ENCODE measurements at places on chromosomes 3 and 15. TPM values are rescaled to one million over a fixed set of nuclear protein-coding genes. Genes with fewer than 3 reads are reported as not detected.

- H3K36me3 ChIP-seq: peaks cover 10% of the 10 kb centered on the region
- H3K4me3 ChIP-seq: no peak overlapping the region
- H3K27ac ChIP-seq: peak overlapping the region; percentile 31
- DNase-seq: no peak
- no peaks in the 10 kb centered on the region for H3K27me3 ChIP-seq
Measured at GRCh38 chr3:45567730-45568172, 26.8 kb upstream of the LIMD1 start.

DNA sequence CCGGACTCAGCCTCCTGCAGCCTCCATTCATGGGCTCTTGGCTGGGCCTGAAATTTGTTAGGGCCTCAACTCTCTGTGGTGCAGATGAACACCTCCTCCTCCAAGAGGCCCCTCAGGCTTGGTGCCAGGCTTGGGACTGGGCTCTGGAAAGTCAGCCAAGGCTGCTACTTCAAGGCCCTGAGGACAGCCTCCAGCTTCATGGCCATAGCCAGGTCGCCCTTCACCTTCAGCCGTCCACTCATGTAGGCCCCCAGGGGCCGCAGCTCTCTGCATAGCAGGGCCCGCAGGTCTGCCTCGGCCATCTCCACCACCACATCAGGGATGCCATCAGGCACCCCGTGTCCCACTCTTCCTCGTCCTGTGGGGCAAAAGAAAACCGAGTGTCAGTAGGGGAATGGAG lies 8.3 kb downstream of the STOML1 start:
- H3K4me3 ChIP-seq: no peak overlapping the region
- no peak for DNase-seq
- H3K27ac ChIP-seq: no peak overlapping the region
- peaks cover 15% of the 10 kb centered on the region for H3K4me1 ChIP-seq
- H3K36me3 ChIP-seq: no peaks in the 10 kb centered on the region
- H3K27me3 ChIP-seq: peaks cover 6% of the 10 kb centered on the region

DNA sequence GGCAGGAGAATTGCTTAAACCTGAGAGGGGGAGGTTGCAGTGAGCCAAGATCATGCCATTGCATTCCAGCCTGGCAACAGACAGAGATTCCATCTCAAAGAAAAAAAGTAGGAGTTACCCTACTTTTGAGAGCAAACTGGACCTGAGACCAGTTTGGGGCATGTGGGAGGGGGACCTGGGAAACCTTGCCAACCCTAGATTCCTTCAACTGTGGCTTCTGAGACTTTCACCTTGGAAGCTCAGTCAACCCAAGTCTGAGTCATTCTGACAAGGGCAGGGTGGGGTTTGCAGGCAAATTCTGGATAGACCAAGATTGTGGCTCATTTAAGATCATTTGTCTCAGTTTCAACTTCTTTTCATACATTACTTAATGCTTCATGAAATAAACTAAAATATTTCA lies 23.8 kb upstream of the SIAH2 start:
- no peak overlapping the region for H3K27ac ChIP-seq
- peaks cover 19% of the 10 kb centered on the region for H3K4me1 ChIP-seq
- no peak for DNase-seq
- no peaks in the 10 kb centered on the region for H3K36me3 ChIP-seq
- H3K4me3 ChIP-seq: no peak overlapping the region
- H3K27me3 ChIP-seq: peaks cover 11% of the 10 kb centered on the region

DNA sequence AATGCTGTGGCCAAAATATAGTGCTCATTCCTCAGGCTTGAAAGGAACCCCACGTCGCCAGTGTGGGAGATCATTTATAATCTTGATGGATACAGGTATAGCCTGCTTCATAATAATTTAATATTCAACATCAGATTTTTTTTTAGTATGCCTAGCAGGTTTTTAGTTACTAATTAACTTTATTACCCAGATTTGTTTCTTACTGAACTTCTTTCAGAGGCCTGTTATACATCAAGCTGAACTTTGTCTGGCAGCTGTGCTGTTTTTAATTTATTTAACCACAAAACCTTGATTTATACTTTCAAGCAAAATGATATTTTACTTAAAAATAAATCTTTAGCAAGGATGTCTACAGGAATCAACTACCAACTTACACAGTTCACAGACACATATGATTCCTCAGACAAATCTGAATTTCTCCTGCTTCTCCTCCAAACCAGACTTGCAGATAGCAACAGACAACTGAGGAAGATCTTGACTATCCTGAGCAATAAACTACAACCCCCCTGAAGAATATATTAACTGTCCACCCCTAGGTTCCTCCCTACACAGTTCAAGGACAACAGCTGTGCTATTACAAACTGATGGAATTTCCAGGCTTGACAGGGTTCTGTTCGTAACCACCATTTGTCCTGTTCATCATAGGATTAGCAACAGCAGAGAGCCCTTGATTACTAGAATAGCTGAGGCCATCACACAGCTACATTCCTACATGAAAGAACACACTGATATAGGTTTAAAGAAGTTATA lies 610 bp downstream of the MAP4 start:
- H3K4me1 ChIP-seq: peaks cover 53% of the 10 kb centered on the region
- no peak overlapping the region for H3K4me3 ChIP-seq
- no peaks in the 10 kb centered on the region for H3K27me3 ChIP-seq
- no peak for DNase-seq
- no peak overlapping the region for H3K27ac ChIP-seq
- peaks cover 2% of the 10 kb centered on the region for H3K36me3 ChIP-seq

DNA sequence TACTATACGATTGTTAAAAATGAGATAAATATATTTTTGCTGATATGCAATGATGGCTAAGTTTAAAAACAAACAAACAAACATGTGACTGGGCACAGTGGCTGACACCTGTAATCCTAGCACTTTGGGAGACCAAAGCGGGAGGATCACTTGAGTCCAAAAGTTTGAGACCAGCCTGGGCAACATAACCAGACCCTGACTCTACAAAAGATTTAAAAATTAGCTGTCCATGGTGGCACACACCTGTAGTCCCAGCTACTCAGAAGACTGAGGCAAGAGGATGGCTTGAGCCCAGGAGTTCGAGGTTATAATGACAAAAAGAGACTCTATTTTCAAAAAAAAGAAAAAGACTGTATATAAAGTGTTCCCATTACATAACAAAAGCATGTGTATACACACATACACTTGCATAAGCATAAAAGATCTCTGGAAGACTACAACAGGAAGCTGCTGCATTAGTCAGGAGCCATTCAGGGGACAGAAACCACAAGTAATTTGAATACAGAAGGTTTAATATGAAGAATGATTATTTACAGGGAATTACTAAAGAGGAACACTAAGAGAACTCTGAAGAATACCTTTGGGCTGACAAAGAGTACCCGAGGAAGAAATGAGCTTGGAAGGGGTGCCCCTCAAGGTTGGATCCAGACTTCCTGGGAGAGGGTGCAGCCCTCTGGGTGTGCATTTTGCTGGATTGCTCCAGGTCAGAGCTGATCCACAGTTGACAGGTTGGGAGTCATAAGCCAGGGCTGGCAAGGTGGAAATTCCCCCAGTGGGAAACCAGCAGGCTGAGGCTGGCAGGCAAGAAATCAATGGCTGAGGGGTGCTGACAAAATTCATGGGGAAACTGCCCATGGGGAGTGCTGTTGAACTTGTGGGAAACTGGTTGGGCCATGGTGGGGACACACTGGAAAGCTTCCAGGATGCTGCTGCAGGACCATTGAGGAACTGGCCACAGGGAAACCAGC lies 9.3 kb upstream of the TM4SF18 start:
- no peak overlapping the region for H3K27ac ChIP-seq
- DNase-seq: no peak
- H3K4me3 ChIP-seq: no peak overlapping the region
- no peaks in the 10 kb centered on the region for H3K4me1 ChIP-seq
- H3K27me3 ChIP-seq: peaks cover 21% of the 10 kb centered on the region

DNA sequence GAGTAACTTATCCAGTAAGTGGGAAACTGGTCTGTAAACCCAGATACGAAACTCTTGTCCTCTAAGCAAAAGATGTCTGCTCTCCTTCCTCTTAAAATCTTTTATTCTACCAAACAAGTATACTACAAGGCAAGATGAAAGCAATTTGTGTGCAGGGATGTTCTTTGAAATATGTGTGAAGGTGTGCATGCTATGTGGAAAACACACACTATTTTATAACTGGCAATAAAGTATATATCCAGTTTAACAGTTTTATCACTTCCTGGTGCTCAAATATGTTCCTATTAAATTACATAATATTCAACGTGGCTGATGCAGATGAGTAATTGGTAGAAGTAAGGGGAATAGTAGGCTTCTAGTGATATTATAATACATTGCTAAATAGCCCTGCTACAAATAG lies 566.5 kb downstream of the ROBO2 start:
- H3K36me3 ChIP-seq: peaks cover 8% of the 10 kb centered on the region
- H3K27me3 ChIP-seq: no peaks in the 10 kb centered on the region
- no peak for DNase-seq
- H3K4me3 ChIP-seq: no peak overlapping the region
- H3K4me1 ChIP-seq: no peaks in the 10 kb centered on the region

DNA sequence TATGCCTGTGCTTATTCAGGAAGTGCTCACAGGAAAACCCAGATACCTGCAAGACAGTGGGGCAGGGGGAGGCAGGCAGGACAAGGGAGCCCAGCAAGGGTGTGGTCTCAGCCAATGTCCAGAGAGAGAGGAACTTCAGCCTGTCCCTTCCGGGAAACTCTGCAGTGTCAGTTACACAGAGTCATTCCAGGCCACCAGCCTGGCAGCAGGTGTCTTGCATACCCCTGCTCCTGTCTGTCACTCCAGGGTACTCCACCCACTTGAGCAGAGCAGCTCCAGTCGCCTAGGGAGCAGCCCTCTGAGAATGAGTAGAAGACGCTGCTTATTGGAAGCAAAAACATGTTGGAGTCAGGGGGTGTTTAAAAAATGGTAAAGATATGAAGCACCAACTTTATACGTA lies 431.2 kb upstream of the RGMA start:
- H3K4me1 ChIP-seq: no peaks in the 10 kb centered on the region
- no peak for DNase-seq
- H3K4me3 ChIP-seq: no peak overlapping the region

DNA sequence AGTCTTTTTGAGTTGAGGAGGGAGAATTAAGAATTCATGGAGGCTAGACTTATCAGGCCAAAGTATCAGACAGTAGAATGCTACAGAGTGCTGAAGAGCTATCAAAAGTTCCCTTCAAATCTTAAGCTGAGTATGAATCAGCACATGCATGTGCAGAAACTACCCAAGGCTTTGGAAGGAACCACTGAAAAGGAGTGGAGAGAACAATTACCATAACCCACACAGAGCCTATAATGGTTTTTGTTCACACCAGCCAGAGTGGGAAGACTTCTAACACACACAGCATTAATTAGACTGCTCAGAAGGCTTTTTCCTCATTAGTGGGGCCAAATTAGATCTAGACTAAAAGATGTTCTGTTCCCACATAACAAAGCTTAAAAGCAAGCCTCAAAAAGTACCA lies 83.7 kb upstream of the SLC6A11 start:
- no peak overlapping the region for H3K27ac ChIP-seq
- DNase-seq: no peak

Gene CLN6
- total RNA-seq: 71.3 TPM

DNA sequence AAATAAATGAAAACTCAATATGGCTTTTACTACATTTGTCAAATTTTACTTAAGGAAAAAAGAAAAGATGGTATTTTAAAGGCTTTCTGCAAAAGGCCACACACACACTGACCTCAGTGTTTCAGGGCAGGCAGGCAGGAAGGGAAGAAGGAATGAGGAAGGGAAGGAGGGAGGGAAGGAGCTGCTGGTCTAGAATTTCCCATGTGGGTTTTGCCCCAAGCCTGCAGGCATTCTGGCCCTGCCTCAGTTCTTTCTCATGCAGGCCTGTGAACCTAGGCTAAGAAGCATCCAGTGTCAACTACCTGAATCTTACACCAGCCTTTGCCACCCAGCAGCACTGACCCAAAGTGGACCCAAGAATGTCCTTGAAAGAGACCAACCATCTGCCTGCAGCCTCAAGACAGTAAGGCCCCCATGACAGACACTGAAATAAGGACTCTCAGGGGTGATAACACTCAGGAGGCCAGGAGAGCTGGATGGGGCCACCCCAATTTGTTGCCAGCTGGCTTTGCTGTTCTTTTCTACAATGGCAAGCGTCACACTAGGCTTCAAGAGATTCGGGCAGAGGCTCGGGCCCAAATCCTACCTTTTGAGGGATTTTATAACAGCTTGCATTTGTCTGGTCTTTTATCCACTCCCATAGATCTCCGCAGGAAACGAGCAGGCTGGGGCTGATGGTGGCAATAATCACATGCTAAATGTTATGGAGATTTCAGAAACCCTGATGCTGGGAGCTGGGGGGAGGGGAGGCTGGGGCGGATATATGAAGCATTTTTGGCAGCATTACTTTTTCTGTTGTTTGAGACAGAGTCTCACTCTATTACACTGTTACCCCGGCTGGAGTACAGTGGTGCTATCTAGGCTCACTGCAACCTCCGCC lies 51.4 kb downstream of the XXYLT1 start:
- no peak overlapping the region for H3K4me3 ChIP-seq
- H3K27me3 ChIP-seq: no peaks in the 10 kb centered on the region
- H3K27ac ChIP-seq: no peak overlapping the region
- H3K4me1 ChIP-seq: peaks cover 4% of the 10 kb centered on the region
- peaks cover 14% of the 10 kb centered on the region for H3K36me3 ChIP-seq

Gene ZNF80
- not detected for total RNA-seq

DNA sequence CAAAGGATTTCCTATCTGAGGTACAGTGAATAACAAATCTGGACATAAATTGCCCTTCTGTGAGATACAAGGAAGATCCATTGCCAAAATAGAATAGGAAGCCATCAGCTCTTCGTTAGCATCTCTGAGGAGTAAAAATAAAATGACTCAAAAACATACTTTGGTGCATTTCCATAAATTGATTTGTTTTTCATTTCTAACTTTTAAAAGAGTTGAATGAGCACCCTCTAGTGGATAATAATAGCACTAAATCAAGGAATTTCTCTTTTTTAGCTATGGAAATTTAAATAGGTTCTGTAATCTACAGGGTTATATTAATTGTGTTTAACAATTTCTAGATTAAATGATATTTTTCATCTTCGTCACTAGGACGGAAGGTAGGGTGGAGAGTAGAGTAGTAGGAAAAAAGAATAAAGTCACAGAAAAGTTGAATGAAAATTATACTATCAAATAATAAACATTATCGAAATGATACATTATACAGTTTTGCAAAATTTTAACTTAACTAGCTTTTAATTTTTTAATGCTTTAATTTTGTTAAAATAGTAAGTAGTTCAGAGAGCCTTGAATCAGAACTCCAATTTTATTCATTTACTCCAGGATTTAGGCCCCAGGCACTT lies 6.4 kb downstream of the NSUN3 start:
- no peak overlapping the region for H3K4me3 ChIP-seq
- peaks cover 30% of the 10 kb centered on the region for H3K36me3 ChIP-seq
- H3K27ac ChIP-seq: no peak overlapping the region
- DNase-seq: no peak
- no peaks in the 10 kb centered on the region for H3K27me3 ChIP-seq

Gene SPG21
- 73.5 TPM for total RNA-seq

GRCh38 chr3:127406309-127407025 lies 118.6 kb upstream of the PRR20G start:
- no peaks in the 10 kb centered on the region for H3K27me3 ChIP-seq
- peaks cover 59% of the 10 kb centered on the region for H3K4me1 ChIP-seq
- H3K4me3 ChIP-seq: no peak overlapping the region
- no peaks in the 10 kb centered on the region for H3K36me3 ChIP-seq

GRCh38 chr15:52134502-52135144 lies 22.0 kb upstream of the BCL2L10 start:
- peaks cover 4% of the 10 kb centered on the region for H3K4me1 ChIP-seq
- H3K36me3 ChIP-seq: peaks cover 8% of the 10 kb centered on the region
- DNase-seq: no peak

Gene SIDT1
- 0.23 TPM for total RNA-seq

Measured in neural crest cell (in vitro differentiated cells).